Tracheal epithelial cell (primary cell): ENCODE measurements at places on chromosomes 1 and 21. TPM values are rescaled to one million over a fixed set of nuclear protein-coding genes. Genes with fewer than 3 reads are reported as not detected.

C4BPB gene
- not detected in 2 replicates for total RNA-seq

CRNN gene
- 0.72 and 0.85 TPM in 2 replicates for total RNA-seq

TRIM67 gene
- total RNA-seq, result not detected in 2 replicates

CD1B gene
- total RNA-seq, result not detected in 2 replicates

RXFP4 gene
- 0.24 TPM in 1 of 2 replicates, not detected in the other for total RNA-seq

DSCAM gene
- 0.21 and 0.48 TPM in 2 replicates for total RNA-seq

IRF6 gene
- 231 and 613 TPM in 2 replicates for total RNA-seq
